ENCODE measurements at places on chromosomes 11 and 22.
A peak's percentile ranks its signal among the peaks of the same experiment; 100 is the strongest.

GRCh38 chr22:17950651-17951214, 73.6 kb downstream of the MICAL3 start:
- no peak for DNase-seq

GRCh38 chr11:120372296-120372695, 36.1 kb downstream of the ARHGEF12 start:
- no peak for DNase-seq

DNA sequence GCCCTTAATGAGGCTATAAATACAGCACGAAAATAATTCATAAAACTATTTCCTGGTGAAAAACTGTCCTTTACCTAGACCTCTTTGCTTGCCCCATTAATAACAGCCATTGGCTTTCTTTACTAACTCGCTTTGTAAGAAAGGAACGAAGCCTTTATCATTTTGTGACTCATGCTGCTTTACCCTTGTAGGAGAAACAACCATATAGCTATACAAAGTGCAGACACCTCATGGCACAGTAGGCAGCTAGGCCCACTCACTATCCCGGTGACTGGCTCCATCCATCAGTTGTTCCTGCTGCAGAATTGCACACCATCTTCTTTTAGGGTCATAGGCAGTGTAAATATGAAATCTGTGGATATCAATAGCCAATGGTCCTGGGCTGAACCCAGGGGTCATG, 85.8 kb downstream of the LDLRAD3 start:
- no peak for DNase-seq

GRCh38 chr22:49789289-49790141, 38.2 kb downstream of the BRD1 start:
- peak; percentile 67 for DNase-seq

DNA sequence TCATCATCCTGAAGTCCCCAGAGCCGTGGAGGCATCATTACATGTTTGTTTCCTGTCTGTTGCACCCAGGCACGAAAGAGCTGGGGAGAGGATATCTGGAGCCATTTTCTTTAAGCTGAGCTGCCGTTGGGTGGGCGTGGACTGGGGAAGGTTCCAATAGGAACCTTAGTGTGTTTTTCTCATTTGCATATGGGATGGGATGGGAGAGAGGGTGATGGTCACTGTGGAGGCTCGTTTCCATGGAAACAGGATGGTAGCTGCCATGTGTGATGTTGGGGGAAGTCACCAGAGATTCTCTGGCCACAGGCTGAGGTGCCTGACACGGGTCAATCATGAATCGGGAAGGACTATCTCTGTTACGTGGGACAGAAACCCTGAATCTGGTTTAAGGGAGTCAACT, 39.7 kb downstream of the CACNA1I start:
- no peak for DNase-seq

- no peak for DNase-seq
These were observed 12.6 kb upstream of the SYT13 start for GRCh38 chr11:45298718-45299117.

- no peak for DNase-seq
These were observed 5.3 kb upstream of the KLHDC7B start for GRCh38 chr22:50540381-50540780.

DNA sequence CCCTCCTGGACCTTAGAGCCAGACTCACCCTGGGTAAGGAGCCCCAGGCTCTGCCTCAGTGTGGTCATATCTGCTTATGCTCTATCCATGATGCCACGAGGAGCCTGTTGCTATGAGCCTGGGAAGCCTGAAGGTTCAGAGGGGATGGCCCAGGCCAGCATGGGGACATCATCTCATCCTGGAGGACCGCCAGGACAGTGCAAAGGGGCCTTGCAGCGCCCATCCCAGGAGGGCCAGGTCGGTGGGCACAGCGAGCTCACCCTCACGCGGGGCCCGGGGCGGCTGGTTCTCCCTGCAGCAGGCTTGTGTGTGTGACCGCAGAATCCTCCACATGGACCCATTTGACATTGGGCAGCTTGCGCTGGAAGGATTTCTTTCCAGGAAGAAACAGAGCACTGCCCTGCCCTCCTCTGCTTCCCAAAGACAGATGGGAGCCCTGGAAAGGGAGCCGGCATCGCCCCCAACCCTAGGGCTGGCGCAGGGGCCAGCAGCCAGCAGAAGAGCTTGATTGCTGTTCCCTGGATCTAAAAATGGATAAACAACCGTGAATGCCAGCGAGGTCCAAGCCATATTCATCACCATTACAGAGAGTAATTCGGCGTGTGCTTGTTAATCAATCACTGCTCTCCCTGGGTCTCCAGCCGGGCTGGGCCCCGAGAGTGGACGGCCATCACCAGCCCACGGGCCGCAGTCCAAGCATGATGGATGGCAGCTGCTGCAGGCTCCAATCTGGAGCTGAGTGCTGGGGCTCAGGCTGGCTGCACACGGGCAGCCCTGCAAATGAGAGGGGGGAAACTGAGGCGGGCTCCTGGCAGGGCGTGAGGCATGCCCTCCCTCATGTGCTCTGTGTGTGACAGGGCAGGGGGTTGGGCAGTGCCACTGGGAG, 739.7 kb downstream of the BRD1 start:
- DNase-seq: no peak

DNA sequence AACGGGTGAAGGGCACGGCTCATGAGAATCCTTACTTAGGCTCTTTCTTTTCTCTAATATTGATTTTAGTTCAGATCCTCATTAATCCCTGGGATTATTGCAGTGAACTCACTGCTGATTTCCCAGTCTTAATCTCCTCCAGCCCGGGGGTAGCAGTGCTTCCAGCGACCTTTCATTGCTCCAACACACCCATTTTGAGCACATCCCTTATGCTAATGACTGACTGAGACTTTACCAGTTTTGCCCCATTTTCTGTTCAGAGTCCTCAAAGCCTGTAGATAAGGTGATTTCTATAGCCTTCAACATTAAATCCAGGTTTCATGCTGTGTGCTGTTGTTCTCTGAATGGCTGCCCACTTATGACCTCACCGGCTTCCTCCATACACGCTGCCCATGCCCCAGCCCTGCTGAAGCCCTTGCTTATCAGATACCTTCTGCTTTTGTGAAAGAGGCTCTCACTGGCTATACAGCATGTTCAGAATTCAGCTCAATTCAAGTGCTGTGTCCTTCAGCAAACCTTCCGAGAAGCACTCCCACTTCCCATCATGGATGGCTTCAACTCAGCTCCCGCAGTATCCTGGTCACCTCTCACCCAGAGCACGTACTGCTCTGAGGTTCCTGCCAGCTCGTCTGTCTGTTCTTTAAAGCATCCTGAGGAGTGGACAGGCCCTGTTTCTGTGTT, 49.0 kb downstream of the PPFIA1 start:
- DNase-seq: peak; percentile 55

DNA sequence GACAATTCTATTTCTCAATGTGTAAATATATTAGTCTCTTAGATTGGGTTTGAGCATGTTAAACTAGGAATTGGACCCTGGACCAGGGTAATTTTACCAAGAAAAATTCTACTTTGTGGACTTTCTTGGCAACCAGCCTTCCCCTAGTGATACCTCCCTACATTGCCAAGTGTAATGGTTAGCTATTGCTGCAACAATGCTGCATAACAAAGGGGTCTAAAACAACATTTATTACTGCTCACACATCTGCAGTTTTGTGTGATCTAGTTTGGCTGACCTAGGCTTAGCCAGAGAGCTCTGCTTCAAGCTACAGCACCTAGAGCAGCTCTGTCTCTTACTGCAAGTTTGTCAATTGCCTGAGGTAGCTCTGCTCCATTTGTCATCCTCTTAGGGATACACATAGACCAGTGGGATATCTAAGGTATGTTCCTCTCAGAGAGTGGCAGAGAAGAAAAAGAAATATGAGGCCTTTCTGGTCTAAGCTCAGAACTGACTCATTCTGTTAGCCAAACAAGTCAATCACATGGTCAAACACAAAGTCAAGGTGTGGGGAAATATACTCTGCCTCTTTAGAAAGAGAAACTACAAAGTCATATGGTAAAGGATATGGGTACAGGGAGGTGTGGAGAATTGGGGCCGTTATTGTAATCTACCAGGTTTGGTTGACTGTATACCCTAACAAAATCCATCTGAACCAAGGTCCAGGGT, 2.0 kb upstream of the LAYN start:
- no peak for DNase-seq

DNA sequence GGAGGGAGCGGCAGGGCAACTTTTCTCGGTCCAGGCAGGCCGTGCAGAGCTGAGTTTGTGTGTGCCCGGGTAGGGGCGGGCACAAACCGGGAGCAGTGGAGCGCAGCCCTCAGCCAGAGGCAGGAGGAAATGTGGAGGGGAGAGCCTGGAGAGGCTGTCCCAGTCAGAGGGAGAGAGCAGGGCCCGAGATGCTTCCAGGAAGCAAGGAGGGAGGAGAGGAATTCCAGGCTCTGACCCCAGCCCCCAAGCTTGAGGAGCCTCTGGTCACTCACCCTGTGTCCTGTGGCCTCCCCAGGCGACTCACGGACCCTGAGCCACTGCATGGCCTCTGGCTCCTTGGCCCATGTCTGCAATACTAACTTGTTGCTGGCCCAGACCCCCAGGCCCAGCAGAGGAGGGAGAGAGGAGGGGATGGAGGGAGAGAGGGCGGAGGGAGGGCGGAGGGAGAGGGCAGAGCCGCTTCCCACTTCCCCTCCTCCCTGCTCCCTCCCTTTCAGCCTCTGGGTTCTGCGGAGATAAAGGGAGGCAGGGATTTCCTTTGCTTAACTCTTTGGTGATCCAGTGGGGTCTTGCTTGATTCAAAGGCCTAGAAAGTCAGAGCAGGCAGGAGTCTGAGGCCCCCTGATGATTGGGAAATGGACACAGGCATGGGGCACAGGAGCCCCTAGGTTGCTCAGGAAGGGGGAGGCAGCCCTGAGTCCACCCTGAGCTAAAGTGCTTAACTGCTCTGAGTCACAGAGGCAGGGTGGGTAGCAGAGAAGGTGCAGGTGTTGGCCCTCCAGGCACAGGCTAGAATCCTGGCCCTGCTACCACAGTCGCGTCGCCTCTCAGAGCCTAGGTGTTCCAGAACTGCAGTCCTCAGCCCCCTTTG, at the start of gene C1QTNF6:
C1QTNF6 (minus strand) TSS at position 357 of the 871 bp plus-strand sequence; CDS start at position 323, 34 bp downstream.
- peak; percentile 45 for DNase-seq

Measured in lower lobe of right lung (tissue), 2 donors.